Fibroblast of mammary gland (primary cell): ENCODE measurements at places on chromosomes 2 and 18.

- DNase-seq: no peak
Measured at GRCh38 chr2:46142546-46143428, 154.4 kb upstream of the EPAS1 start.

- peak; percentile 38 for DNase-seq
Measured at GRCh38 chr2:218898109-218898878, 17.6 kb downstream of the WNT10A start.

DNA sequence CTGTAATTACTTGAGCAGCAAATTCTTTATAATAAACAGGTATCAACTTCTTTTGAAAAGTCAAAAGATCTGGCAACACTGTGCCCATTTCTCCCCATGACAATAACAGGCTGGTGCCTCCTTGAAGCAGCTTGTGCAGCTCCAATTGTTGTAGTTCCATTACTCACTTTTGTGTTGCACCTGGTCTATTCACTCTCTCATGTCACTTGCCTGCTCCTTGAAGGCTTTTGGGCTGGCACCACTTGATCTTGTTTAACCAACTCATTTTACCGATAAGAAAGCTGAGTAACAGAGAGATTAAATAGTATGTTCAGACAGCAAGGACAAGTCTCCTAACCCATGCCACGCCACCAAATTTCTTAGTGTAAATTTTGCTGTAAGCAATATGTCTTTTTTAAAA is 314.5 kb downstream of the OSR1 start:
- DNase-seq: no peak

- no peak for DNase-seq
Measured at GRCh38 chr2:139480161-139480650, 700.0 kb upstream of the NXPH2 start.

DNA sequence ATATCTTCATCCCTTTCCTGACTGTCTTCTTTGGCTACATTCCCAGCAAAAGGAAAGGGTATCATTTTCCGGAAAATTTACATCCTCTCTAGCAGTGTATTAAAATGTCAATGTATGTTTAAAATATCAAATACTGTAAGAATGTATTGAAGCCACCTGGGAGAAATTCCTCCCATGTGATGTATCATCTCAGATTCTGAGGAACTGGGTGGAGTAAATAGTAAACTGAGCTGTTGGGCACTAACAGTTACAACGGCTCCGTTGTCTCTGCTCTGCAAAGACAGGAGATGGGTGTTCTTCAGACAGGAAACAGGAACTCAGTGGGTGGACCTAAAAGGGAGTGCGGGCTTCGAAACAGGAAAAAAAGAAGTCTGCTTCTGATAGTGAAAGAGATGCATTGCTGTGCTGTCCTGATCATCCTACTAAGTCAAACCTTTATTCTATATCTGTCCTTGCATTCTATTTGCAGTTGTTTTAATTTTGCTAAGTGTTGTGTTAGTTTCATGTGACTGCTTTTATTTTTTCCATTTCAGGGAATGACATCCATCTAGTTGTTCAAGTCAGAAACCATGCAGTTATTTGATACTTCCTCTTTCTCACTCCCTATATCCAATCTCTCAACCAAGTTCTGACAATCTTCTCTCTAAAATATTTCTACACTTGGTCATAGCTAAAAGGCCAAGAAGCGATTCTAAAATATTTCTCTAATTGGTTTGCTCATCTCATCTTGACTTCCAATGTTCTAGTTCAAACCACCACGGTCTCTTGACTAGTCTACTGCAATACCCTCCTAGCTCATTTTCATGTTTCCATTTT is 19.4 kb downstream of the DOK1 start:
- DNase-seq: peak; percentile 82

DNA sequence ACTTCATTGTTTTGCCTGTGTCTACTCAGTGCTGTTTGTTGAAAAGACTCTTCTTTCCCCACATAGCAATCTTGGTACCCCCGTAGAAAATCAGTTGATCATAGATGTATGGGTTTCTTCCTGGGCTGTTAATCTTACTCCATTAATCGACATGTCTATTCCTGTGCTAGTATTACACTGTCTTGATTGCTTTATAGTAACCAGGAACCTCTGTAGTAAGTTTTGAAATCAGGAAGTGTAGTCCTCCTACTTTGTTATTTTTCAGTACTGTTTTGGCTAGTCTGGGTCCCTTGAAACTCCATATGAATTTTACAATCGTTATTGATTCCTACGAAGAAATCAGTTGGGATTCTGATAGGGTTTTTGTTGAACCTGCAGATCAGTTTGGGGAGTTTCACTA is 78.8 kb upstream of the FAM136A start:
- DNase-seq: no peak

DNA sequence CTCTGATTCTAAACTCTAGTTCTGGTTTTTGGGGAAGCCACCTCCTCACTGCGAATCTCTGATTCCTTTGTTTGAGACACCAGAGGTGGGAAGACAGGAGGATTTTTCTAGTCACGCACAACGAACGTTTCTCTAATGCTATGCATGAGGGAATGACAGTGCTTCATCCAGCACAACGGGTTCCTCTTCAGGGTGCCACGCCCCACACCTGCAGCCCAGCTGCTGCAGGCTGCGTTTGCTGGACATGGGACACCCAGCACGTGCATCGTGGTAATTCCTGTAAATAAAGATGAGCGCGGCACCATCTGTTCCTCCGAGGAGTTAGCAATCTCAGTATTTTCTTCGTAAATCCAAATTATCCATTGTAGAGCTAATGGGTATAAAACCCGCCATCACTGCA is 37.5 kb upstream of the TPO start:
- no peak for DNase-seq

DNA sequence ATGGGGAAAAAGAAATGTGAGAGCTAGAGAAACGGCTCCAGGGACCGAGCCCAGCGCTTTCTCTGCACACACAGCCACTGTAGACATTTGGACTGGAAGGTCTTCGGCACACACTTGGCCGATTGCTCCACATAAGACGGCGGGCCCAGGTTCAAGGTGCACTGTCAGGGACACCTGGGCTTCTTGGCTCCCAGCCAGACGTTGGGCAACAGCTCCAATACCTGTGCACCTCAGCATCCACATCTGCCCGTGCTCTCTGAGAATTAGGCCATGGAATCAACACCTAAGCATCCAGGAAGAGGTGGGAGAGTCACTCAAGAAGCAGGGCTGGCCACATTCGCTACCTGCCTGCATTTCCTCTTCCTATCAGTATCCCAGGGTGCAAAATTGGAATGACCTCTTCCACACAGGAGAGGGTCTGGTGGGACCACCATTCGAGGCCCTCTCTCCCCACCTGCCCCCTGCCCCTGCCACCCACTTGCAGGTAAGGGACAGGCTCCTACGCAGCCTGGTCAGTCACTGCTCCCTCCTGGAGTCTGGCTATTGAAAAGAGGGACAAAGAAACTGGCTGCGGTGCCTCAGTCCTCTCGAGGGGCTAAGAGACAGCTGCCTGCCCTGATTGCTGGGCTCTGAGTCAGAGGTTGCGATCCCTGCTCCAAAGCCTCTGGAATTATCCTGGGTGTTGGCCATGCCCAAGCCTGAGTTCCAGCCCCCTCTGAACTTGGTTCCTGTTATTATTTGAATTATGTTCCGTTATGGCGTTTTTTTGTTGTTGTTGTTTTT is 40.1 kb upstream of the TAF1B start:
- peak; percentile 60 for DNase-seq

- no peak for DNase-seq
Measured at GRCh38 chr18:10850840-10851239, 298.5 kb downstream of the PIEZO2 start.

- peak; percentile 42 for DNase-seq
Measured at GRCh38 chr2:230312638-230313037, 14.4 kb upstream of the SP140L start.

- DNase-seq: no peak
Measured at GRCh38 chr2:220011859-220012258, 384.4 kb downstream of the SLC4A3 start.

DNA sequence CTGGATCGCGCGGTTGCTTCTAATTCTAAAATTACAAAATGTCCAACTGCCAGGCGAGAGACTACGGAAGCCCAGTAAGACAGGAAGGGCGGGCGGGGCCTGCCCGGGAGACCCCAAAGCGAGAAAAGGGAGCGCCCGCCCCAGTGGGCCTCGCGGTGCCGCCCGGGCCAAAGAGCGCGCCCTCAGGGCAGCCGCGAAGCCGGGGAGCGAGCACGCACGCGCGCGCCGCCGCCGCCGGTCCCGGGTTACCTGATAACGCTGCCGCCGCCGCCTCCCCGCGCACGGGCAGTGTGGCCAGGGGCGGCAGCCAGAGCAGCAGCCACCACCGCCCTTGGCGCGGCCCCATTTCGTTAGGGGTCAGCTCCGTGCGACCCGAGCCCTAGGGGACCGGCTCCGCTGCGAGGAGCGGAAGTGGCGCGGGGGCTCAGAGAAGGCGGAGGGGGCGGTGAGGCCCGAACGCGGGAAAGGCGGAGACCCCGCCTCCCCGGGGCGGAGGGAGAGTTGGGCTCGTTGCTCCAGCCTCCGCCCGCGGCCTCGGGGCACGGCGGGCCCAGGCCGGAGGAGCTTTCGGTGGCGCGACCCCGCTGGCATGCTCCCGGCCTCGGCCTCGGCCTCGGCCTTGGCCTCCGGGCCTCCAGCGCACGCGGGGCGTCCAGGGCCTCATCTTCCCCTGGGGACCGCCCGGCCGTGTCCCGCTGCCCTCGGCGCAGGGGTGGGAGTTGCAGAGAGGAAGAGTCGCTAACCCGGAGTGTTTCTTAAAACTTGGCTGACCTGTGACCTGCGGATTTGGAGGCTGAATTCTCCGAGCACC is at the start of gene NEMP2:
Gene NEMP2, minus strand, starts transcription at position 413 of the 811 bp plus-strand sequence. Its CDS starts 67 bp downstream, at position 346.
- peak; percentile 50 for DNase-seq

DNA sequence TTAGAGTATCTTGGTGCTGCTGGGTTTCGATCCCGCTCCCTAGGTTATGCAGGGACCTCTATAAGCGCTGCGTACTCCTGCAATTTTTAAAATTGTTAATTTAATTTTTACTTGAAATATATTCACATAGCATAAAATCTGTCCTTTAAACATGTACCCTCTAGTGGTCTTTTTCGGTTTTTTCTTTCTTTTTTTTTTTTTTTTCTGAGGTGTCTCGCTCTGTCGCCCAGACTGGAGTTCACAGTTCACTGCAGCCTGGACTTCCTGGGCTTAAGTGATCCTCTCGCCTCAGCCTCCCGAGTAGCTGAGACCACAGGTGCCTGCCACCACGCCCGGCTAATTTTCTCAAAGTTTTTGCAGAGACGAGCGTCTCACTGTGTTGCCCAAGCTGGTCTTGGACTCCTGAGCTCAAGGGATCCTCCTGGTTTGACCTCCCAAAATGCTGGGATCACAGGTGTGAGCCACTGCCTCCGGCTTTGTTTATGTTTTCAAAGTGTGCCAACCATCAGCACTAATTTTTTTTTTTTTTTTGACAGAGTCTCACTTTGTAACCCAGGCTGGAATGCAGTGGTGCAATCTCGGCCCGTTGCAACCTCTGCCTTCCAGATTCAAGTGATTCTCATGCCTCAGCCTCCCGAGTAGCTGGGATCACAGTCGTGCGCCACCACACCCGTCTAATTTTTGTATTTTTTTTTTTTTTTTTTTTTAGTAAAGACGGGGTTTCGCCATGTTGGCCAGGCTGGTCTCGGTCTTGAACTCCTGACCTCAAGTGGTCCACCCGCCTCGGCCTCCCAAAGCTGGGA is 585 bp upstream of the MOB1A start:
- DNase-seq: no peak

- DNase-seq: peak; percentile 92
Measured at GRCh38 chr2:186349508-186349907, 136.6 kb upstream of the ZC3H15 start.

GRCh38 chr2:26459991-26460612 is 17.8 kb downstream of the OTOF start:
- no peak for DNase-seq

DNA sequence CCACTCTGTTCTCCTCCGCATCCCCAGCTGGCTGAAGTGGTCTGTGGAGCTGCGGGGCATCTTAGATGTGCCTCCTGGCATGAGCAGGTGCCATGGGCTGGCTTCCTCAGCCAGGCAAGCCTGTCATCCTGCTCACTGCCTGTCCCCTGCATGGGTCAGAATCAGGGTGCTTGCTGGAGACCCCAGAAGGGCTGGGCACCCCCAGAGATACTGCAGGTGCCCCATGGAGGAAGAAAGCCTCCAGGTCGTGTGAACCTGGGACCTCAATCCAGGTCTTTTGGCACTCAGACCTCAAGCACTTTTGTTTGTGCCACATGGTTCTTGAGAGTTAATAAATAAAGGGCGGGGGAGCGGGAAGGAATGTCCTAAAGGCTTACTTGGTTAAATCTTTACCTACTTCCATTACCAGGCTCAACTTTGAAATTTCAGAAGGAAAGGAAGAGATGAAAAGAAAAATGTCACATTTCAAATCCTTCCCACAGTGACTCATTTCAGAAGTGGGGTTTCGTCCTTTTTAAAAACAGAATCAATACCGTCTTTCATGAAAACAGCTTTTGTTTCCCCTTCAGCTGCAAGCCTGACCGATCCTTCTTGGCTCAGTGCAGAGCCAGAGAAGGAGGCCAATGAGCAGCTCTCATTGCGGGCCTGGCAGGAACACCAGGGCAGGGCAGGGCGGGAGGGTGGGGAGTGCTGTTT is 69.9 kb downstream of the RHOB start:
- DNase-seq: peak; percentile 30

DNA sequence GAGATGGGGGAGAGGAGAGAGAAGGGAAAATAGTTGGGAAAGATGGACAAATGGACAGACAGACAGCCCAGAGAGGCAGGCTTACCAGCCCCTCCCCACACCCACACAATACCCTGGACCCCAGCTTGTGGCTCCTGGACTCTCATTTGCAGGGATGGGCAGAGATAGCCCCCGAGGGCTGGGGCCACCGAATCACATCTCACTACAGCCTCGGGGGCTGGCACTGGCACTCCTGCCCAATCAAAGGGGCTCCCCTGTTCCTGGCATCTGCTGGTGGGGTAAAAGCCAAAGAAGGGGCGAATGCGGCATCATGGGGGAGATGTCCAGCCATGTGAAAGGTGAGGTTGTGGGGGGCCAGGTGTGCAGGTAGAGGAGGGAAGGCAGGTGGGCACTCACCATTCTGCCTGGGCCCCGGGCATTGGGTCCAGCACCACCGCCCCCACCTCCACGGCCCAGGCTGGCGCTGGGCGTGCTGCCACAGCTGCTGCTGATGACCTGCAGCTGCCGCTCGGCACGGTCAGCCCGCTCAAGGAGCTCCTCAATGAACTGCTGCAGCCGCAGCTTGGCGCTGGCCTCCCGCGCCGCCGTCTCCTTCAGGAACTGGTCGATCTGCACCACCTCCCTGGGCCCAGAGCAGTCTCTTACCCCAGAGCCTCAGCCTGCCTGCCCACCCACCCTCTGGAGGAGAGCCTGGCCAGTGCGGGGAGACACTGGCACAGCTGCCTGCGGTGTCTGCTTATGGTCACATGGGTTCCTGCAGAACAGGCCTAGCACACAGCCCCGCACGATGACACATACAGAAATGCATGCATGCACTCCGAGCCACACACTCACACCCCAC is 18.0 kb downstream of the FBXO41 start:
- DNase-seq: no peak
